ENCODE measurements at places on chromosomes 3 and 15. TPM values are rescaled to one million over a fixed set of nuclear protein-coding genes. Genes with fewer than 3 reads are reported as not detected.

The NT5DC2 gene
- total RNA-seq = 74.6 TPM

The COL7A1 gene
- 86.6 TPM for total RNA-seq

The GNB4 gene
- total RNA-seq = 113 TPM

DNA sequence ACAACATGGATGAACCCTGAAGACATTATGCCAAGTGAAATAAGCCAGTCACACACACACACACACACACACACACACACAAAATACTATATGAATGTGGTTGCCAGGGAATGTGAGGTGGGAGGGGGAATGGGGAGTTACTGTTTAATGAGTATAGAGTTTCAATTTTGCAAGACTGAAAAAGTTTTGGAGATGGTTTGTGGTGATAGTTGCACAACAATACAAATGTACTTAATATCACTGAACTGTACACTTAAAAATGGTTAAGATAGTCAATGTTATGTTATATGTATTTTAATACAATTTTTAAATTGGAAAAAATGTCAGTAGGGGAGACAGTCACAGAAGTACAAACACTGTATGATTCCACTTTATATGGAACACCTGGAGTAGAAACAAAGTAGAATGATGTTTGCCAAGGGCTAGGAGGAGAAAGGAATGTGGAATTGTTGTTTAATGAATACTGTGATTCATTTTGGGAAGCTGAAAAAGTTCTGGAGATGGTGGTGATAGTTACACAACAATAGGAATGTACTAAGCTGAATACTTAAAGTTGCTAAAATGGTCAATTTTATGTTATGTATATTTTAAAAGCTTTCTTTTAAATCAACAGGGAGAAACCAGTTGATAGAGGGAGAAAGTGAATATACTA, 76.6 kb downstream of the RPL39L start:
- no peak overlapping the region for H3K4me3 ChIP-seq
- no peak overlapping the region for H3K27ac ChIP-seq

DNA sequence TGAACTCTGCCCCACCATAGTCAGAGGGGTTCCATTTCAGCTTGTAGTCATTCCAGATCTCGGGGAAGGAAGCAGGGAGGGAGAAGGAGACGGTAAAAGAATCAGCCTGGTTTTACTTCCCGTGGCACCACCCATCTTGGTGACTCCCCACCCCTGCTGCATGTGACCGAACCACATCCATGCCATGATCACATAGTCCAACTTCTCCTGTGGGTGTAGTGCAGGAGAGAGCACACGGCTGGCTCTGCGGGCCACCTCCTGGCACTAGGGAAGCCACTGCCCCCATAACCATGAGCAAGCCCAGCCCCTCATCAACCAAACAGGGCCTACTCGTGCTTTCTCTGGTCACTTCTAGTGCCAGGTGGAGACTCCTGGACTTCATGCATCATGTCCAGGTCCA, 3.7 kb downstream of the CHRNA3 start:
- peaks cover 8% of the 10 kb centered on the region for H3K4me1 ChIP-seq
- DNase-seq = no peak
- H3K27ac ChIP-seq = no peak overlapping the region
- H3K4me3 ChIP-seq = no peak overlapping the region

DNA sequence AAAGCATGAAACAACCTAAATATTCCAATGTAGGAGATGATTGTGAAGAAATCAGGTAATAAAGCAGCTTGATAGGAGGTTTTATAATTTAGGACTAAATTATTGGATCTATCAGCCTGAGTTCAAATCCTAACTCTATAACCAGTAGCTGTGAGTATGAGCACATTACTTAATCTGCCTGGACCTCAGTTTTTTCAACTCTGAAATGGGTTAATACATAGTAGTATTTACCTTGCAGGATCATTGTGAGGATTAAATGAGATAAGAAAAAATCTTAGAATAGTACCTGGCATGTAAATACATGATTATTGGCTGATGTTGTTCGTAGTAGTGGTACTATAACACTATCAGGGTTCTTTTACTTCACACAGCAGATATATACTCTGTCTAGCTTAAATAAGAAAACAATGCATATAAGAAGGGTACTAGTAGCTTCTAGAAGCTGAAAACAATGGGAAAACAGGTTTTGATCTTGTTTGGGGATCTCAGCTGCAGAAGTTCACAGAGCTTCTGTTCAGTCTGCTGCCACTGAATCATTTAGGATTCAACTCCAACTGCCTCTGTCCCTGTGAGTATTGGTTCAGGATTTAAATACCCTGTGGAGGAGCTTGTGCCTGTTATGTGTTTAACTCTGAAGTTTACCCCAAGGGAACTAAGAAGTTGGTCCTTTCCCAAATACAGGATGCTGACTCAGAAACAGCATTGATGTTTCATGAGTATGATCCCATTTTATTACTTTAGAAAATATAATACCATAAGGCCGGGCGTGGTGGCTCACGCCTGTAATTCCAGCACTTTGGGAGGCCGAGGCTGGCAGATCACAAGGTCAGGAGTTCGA, 34.2 kb downstream of the KAT2B start:
- H3K27me3 ChIP-seq = no peaks in the 10 kb centered on the region
- H3K4me1 ChIP-seq = peaks cover 16% of the 10 kb centered on the region
- no peaks in the 10 kb centered on the region for H3K36me3 ChIP-seq

- H3K27me3 ChIP-seq = no peaks in the 10 kb centered on the region
- no peak for DNase-seq
- no peaks in the 10 kb centered on the region for H3K36me3 ChIP-seq
- H3K27ac ChIP-seq = no peak overlapping the region
- no peak overlapping the region for H3K4me3 ChIP-seq
These were observed 87.9 kb upstream of the MEF2A start for GRCh38 chr15:99477791-99478471.

Data from SJSA1 (cell line).